Bronchial epithelial cell (primary cell): ENCODE measurements at places on chromosomes 1 and 21.

DNA sequence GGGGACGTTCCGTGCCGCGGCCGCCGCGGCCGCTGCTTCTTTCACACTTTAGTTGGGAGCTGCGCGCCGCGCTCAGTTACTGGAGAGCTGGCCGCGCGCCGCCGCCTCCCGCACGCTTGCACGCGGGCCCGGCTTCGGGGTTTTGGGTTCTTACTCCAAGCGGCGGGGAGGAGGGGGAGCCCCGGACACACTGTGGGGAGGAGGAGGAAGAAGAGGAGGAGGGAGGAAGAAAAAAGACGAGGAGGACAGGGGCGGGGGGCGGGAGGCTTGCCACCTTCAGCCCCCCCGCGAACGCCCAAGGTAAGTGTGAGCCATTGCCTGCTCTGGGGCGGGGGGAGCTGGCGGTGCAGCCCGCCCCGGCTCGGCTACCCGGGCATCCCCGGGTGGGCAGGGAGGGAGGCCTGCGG lies 243 bp downstream of the C1orf21 start:
- no peak for DNase-seq

DNA sequence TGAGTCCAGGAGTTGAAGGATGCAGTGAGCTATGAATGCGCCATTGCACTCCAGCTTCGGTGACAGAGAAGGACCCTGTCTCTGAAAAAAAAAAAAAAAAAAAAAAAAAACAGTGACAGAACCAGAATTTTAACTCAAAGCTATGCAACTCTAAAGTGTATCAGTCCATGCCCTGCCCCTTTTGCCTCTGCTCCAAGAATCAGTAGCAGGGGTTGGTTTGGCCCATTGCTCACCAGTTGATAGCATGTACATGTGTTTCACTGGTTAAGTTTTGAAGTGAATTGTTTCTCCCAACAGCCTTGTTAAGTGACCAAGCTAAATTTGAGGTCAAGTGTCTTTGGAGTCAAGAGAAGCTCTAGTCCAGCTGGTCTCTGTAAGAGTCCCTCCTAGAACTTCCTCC lies 245.9 kb downstream of the PLPP3 start:
- no peak for DNase-seq

- DNase-seq = no peak
Measured at GRCh38 chr1:157724537-157725220, 24.1 kb upstream of the FCRL3 start.

DNA sequence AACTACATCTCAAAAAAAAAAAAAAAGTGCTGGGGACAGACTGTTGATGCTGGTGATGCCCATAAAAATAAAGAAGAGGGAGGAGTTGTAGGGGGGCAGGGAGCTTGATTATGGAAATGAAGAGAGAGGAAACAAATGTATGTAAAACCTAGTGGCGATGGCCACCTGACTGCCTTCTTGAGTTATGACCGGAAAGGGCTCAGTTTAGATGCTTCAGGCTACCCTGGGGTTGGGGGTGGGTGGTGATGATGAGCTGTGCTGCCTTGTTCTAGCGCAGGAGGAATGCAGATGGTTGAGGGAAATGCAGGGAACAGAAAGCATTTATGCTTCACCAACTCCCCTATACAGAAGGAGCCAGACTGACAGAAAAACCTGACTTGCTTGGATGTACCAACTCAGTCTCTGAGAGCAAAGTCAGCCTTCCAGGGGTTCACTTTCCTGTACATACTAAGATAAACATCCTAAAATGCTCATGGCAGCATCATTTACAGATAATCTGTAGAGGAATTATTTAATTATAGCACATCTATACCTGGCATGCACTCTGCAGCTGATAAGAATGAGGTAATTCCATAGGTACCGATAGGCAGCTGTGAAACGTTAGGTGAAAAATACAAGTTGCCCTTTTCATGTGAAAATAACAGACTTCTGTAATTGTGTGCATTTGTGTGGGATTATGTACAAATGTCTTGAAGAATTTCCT lies 8.0 kb upstream of the BCAR3 start:
- no peak for DNase-seq

GRCh38 chr1:37998089-37998808 lies 7.1 kb downstream of the FHL3 start:
- DNase-seq = no peak

DNA sequence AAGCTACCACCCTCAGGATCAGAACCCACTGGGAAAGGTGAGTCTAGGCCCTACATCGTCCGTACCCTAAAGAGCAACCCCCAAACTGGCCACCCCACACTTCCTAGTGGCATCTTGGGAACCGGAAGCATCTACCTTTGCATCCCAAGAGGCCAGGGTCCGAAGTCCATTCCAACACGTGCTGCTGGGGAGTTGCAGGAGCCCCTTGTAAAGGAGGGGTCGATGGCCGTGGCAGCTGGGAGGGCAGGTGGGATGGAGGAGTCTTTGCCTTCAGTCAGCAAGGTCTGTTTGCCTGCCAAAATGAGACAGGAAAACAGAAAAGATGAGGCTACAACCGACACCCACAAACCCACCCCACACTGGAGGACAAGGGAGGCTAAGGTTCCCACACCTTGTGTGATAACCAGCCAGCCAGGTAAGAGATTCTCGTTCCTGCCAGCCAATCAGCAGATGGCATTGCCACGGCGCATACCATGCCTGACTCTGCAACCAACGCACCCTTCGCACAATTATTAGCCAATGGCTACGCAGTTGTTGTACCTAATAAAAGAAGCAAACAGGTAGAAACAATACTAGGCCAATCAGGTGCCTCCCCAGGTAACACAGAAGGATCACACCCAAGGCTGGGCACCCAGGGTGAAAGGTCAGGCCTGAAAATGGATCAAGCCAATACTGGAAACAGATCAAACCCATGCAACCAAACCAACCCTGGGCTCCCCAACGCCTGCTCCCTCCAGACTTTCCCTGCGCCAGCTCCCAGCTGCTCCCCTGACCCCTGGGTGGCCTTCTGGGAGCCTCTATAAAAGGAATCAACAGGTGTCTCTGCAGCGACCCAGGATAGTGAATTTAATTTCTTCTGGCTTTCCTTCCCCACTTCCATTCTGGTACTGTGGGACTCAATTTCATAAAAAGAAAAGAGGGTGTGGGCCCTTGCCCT lies 35.6 kb downstream of the CASZ1 start:
- DNase-seq = no peak
